Fibroblast of villous mesenchyme (primary cell): ENCODE measurements at places on chromosomes 3 and 15.

DNA sequence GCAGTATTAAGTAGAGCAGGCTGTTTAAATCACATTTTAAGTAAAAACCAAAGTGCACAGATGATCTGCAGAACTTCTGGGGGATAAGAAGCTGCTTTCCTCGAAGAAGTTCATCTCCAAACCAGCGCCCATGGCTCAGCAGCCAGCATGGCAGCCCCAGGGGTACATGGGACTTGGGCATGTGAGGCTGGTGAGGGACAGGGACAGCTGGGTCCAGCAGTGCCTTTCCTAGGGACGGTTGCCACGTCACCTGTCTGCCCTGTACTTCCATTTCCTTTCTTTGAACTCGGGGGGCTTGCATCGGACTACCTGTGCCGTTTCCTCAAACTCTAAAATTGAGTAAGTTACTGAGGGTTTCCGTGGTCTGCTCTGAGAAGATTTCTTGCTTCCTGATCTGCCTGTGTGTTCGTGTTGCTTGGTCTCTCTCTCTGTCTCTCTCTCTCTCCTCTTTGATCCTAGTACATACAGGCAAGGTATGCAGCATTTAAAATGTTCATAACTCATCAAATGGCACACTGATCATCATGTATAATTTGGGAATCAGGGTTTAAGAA, 67.6 kb downstream of the IGF1R start:
- DNase-seq, result no peak

DNA sequence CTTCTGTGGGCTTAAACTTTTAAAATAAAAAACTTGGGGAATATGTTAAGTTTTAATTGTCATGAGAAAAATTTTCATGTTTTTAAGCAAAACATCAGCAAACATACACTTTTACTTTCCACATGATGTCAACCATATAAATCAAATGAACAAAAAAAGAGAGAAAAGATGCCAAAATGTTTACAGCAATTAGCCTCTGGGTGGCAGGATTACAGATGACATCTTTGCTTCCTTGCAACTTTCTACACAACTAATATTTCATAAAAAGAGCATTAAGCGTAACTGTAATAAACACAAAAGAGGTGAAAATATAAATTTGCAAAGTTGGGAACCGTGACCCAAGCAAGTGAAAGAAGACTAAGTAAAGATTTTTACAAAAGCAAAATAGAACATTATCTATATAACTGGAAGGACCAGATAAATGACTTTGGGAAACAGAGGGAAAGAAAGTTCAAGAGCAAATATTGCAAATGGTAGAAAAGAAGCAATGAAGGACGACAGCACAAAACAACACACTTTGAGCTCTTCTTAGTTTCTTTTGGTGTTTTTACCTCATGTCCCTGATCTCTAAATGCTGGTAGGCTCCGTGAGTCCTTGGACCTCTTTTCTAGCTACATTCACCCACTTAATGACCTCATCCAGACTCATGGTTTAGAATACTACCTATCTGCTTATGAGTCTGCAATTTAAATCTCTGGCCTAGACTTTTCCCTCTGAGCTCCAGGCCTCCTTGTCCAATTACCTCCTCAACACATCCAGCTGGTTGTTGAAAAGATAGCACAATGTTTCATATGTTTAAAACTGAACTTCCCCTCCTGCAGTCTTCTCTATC, 9.4 kb downstream of the TP53BP1 start:
- peak; percentile 43 for DNase-seq

GRCh38 chr3:114404590-114404989, 110.8 kb downstream of the TIGIT start:
- peak; percentile 49 for DNase-seq

DNA sequence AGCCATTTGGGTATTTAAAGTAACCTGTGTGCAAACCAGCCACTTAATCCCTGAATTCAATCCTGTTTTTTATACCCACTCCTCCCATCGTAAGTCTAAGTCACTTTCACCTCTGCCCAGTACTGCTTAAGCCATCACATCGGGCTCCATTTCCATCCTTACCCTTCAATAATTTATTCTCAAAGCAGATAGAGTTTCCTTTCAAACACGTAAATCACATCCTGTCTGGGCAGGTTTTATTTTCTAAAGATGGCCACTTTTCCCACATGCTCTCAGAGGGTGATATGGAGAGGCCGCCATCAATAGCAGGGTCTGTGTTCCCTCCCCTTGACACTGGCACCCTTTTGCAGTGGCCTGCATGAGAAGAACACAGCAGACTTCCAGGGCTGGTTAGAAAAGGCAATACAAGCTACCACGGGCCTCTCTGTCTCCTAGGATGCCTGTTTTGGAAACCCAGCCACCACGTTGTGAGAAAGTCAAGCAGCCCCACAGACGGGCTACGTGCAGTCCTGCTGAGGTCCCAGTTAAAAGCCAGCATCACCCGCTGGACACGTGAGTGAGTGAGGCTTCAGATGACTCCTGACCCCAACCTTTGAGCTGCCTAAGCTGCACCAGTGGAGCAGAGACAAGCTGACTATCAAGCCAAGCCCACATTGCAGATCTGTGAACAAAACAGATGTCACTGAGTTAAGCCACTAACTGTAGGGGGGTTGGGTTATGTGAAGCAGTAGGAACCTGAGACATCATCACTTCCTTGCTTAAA, 241.8 kb upstream of the SLCO3A1 start:
- no peak for DNase-seq

DNA sequence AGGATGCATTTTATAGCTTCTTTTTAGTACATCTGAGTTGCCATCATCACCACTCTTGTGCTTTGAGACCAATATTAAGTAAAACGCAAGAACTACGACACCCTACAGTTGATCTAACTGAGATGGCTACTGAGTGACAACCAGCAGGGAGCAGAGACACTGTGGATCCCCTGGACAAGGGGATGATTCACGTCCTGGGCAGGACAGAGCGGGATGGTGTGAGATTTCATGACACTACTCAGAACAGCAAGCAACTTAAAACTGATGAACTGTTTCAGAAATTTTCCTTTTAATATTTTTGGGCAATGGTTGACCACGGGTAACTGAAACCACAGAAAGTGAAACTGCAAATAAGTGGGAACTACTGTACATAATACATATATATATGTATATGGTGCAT, 299.2 kb downstream of the ADAMTS17 start:
- peak; percentile 42 for DNase-seq

DNA sequence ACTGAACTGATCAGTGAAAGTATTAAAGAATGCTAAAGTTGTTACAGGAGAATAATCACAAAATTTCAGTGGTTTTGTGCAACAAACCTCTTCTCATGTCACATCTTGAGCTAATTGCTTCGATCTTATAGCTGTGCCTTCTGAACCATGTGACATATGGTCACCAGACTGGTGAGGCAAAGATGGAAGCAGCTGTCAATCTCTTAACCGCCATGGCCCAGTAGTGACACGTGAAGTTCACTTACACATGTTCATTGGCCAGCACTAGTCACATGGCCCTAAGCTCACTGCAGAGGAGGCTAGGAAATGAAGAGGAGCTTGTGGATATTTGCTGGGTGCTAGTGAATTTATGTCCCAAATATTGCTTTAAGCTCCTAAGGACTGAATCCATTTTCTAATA, 32.5 kb downstream of the BOC start:
- DNase-seq, result no peak

DNA sequence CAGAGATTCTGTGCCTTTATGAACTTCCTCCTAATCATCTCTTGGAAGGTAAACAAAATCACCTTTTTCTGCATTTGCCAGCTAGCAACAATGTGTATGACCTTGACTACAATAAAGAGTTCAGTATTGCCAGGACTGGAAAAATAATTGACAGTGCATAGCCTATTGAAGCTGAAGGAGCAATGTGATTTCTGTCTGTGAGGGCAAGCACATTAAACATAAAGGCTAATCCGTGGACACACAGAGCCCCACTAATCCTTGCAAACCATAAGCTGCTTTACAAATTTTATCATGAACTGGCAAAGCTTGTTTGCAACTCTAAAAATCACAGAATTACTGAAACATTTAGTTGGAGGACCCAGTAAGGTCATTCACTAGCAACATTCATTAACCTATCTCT, 563.8 kb downstream of the PYDC2 start:
- no peak for DNase-seq

- no peak for DNase-seq
Observed at GRCh38 chr3:115102046-115102445, 45.0 kb downstream of the ZBTB20 start.

DNA sequence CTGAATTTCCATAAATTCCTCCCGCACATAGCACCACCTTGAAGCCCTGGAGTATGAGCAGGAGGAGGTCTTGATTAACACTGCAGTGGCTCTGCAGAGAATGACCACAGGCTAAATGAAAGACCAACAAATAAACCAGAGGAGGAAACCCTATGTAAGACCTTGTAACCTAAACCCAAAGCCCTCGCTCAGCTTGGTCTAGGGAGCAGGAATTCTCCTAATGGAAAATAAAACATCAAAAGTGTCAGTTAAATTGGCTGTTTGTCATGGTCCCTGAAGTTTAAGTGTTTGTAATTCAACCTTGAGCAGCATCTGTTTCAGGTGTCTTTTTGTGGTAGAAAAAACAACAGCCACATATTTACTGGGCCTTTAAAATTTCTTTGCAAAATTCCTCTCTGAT, 9.2 kb upstream of the UBE2Q2 start:
- DNase-seq, result no peak

GRCh38 chr3:134371542-134372324, 2.5 kb downstream of the AMOTL2 start:
- no peak for DNase-seq

DNA sequence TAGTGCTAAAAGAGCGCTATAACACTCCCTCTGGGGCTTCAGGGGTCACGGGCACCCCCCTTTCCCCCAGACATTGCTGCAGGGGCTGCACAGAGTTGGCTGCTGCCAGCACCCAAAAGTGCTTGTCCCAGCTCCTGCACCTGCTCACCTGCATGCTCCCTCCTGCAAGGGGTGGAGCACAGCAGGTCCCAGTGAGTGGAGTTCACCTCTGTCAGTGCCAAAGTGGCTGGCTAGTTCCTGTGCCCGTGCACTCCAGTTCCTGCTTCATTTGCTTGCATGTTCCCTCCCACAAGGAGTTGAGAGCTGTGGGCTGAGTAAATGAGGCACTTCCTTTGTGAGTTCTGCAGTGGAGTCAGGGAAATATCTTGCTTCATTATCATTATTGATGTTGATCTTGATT, 476.9 kb downstream of the SQOR start:
- no peak for DNase-seq

DNA sequence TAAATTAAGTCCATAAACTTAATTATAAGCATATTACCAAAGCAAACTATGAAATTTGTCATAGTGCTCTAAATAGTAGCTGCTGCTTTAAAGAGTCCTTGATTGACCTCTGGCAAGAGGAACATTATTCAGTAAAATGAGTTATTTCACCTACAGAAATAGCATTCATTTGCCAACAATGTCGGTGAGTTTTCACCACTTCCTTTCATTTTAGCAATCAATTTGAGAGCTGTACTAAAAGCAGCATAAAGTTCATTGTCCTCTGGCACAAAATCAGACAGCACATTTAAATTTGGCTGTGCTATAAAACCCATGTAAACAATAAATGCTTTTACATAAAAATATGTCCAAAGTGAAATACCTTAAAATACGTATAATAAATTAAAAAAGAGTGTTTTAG, 1515.7 kb downstream of the SI start:
- DNase-seq, result no peak

- no peak for DNase-seq
Observed at GRCh38 chr15:77619883-77620282, 12.8 kb downstream of the LINGO1 start.

GRCh38 chr3:157626817-157627216, 123.6 kb upstream of the VEPH1 start:
- no peak for DNase-seq

DNA sequence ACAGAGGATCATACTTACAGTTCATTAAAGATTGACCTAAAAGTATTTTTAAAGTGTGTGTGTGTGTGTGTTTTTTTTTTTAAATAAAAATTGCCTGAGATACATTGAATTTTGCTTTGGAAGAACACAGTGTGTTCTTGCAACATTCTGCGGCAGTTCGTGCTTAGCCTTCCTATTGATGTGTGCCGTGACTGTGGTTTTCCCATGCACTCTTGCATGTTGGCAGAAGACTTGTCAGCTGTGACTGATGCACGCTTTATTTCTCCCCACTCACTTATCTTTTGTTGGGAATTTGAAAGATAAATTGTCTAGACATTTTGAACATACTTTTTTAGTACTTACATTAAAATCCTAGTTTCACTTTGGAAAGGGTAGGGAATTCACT, 136.3 kb upstream of the LRRFIP2 start:
- peak; percentile 44 for DNase-seq

DNA sequence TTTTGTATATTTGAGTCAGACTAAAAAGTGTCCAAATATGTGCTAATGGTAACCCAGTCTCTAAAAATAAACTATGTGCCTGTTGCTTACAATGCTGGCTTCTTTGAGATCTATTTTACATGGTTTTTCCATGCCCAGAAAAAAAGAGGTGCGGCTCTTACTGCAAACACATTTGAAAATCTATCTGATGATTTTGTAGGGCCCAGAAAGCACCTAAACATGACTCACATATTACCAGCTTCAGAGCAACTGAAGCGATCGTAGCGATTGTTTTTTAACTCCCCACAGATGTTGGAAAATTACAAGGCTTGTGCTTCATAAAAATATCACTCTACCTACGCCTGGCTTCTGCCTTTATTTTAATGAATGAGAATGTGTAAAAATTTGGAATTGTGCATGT, 53.5 kb downstream of the SUCNR1 start:
- DNase-seq, result peak; percentile 88

GRCh38 chr3:114496874-114497273, 203.0 kb downstream of the TIGIT start:
- DNase-seq, result peak; percentile 90

DNA sequence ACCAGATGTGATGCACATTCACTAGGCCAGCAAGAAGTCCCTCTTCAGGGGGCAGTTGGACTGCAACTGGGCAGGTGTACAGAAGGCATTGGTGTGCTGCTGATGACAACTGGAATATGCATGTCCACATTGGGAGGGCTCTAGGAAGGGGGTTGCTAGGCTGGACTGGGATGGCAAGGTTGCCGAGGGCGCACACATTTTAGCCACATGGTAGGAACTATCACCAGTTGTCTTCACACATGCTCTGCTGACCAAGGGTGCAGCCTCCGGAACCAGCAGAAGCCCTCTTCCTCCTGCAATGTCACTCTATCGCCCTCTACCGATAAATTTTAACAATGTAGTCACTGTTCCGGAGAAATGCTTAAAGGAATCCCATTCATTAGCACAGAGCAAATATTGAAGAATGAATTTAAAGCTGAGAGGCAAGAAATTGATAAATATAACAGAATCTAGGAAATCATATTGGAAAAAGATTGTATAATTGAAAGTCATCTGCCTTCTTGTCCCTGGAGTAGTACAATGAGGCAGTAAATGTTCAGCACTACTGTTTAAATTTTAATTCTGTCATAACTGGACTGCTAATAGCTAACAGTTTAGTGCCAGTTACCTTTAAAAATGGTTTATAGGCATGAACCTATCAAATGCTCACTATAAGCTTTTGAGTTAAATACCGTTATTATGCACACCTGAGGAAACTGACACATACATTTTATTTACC, 22.6 kb upstream of the LYSMD4 start:
- DNase-seq, result peak; percentile 75
